ENCODE measurements at places on chromosomes 1 and 21. TPM values are rescaled to one million over a fixed set of nuclear protein-coding genes. Genes with fewer than 3 reads are reported as not detected.

CD164L2 gene
- 14.5 TPM for polyA plus RNA-seq

SYNC gene
- 4.9 TPM for polyA plus RNA-seq

CCDC190 gene
- polyA plus RNA-seq, result 5.8 TPM

SYT2 gene
- 0.04 TPM for polyA plus RNA-seq

ITLN1 gene
- 0.04 TPM for polyA plus RNA-seq

NRAS gene
- polyA plus RNA-seq, result 12.8 TPM

DPH2 gene
- 17.9 TPM for polyA plus RNA-seq

TFB2M gene
- polyA plus RNA-seq, result 8.6 TPM

Measured in esophagus (tissue), 2 donors.